ENCODE measurements at places on chromosomes 2 and 18.

DNA sequence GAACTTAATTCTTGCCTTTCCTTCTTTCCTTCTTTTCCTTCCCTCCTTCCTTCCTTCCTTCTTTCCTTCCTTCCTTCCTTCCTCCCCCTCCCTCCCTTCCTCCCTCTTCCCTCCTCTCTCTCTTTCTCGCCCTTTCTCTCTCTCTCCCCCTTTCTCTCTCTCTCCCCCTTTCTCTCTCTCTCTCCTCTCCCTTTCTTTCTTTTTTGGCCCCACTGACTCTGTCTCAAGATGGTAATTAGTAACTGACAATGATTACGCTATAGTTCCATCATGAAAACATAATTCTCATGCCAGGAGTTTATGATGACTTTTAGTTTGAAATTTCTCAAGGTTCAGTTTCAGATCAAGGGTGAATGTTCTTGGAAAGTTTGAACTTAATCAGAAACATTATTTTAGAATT is 14.8 kb upstream of the CTLA4 start:
- no peak for DNase-seq

DNA sequence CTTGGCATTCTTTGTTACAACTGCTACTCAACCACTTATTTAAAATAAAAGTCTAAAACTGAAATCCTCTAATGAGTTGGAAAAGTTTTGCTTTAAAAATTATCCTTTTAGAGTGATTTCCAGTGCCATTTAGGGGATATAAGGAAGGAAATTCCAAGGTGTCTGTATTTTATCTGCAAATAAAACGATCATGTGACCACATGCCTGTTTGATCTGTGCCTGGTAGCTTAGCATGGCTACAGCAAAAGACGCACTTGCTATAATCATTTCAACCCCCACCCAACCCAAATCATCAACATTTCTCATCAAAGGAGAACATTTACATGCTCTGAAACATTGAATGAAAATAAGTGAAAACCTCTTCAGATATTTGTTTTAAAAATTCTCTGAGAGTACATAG is 615.1 kb downstream of the IRS1 start:
- DNase-seq: no peak

DNA sequence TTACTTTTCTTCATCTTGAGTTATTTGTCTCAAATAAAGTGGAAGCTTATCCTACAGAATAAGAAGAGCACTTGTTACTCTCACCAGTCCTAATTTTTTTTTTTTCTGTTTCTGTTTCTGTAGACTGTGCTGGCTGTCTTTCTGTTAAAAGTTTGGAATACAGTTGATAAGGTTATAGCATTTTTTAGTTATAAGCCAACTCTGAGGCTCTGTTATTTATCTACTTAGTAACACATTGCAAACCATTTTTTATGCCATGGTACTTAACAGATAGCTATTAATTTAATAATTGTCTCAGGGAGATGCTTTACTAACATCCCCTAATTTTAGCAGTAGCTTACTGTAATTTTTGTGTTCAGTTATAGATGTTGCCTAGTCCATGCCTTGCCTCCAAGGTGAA is 37.9 kb downstream of the CREB1 start:
- no peak for DNase-seq

- DNase-seq: no peak
These were observed 913 bp downstream of the RNF152 start for GRCh38 chr18:61891894-61892293.

- DNase-seq: no peak
These were observed 45.0 kb upstream of the RIT2 start for GRCh38 chr18:43160509-43160908.

- no peak for DNase-seq
These were observed 13.0 kb downstream of the POLR2D start for GRCh38 chr2:127844973-127845372.

- peak; percentile 93 for DNase-seq
These were observed 1.4 kb downstream of the CYRIA start for GRCh38 chr2:16664052-16664731.

- DNase-seq: no peak
These were observed 70.4 kb upstream of the MGAT4A start for GRCh38 chr2:98801286-98801685.

DNA sequence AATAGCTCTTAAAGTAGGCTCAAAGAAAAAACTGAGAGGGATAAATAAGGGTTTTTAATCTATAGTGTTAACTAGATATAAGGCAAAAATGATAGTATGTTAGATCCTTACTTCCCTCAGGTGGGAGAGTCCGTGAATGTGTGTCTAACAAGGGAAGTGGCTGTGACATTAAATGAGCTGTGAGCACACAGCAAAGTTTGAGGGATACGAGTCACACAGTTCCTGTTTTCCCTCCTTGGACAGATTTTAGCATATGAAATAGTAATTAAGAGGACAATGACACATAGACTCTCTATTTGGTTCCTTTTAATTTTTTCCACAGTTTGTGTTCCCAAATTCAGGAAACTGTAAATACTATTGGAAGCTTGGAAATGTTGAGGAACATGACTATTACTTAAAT is 148.4 kb upstream of the CAVIN2 start:
- peak; percentile 27 for DNase-seq

- DNase-seq: no peak
These were observed 570.3 kb downstream of the FBXO15 start for GRCh38 chr18:73577365-73577764.

DNA sequence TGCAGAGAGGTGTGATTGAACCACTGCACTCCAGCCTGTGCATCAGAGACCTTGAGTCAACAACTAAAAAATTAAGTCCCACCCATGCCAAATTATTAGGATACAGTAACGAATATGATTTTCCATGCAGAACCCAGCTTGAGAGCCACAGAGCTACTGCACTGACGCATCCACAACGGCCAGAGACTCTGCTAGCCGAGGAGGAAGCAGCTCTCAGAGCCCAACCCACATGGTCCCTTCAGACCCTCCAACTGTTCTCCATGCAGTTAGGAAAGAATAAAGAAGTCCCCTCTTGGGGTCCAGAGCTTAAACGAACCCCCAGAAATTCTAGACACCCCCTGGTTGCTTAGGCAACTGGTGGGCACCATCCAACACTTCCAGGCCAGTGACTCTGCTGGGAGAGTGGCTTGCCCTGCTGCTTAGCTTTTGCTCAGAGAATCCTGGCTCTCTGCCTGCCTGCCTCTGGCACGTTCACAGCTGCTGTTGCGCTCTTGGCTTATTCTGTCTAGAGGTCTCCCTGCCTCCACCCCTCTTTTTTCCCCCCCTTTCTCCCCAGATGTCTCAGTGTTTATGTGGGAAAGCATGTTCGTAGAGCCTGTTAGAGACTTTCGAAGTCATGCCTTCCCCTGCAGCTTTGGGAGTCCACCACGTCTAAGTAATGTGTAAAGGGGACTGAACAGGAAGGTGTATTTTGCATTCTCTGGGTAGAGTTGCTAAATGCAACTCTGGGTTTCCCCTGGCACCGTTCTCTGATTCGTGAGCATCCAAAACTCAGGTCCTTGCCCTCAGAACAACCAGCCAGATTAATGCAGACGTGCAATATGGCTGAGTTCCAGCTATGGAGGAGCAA is 26.0 kb upstream of the SP3 start:
- peak; percentile 97 for DNase-seq

GRCh38 chr2:42359304-42359964 is 1.6 kb downstream of the COX7A2L start:
- DNase-seq: no peak

GRCh38 chr18:55073834-55074233 is 114.6 kb upstream of the CCDC68 start:
- DNase-seq: no peak

DNA sequence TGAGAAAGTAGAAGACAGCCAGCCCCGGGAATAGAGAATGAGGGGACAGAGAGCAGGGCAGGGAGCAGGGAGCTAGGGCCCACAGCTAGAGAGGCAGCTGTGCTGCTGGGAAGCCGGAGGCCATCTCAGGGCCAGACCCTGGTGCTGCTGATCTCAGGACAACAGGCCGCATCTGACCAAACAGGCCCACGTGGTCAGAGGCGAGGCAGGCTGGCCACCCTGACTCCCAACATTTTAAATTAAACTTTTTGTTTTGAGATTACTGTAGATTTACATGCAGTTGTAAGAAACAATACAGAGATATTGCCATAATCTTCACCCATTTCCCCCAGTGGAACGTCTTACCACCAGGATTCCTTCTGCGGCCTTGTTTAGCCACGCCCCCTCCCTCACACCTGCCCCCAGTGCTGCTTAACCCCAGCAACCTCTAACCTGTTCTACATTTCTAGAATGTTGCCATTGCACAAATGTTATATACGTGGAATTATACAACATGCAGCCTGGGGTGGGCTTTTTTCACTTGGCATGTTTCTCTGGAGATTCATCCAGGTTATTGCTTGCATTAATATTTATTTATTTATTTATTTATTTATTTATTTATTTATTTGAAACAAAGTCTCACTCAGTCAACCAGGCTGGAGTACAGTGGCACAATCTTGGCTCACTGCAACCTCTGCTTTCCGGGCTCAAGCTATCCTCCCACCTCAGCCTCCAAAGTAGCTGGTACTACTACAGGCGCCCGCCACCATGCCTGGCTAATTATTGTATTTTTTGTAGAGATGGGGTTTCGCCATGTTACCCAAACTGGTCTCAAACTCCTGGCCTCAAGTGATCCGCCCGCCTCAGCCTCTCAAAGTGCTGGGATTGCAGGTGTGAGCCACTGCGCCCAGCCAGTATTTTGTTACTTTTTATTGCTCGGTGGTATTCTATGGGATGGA is 48.6 kb upstream of the GPR17 start:
- no peak for DNase-seq

- DNase-seq: no peak
These were observed 209.0 kb upstream of the KYNU start for GRCh38 chr2:142668420-142668819.

Data from muscle of leg (tissue), 16 donors.